ENCODE measurements at places on chromosomes 6 and 20.

- DNase-seq = no peak
Observed at GRCh38 chr6:7324520-7324919, 11.5 kb upstream of the SSR1 start.

DNA sequence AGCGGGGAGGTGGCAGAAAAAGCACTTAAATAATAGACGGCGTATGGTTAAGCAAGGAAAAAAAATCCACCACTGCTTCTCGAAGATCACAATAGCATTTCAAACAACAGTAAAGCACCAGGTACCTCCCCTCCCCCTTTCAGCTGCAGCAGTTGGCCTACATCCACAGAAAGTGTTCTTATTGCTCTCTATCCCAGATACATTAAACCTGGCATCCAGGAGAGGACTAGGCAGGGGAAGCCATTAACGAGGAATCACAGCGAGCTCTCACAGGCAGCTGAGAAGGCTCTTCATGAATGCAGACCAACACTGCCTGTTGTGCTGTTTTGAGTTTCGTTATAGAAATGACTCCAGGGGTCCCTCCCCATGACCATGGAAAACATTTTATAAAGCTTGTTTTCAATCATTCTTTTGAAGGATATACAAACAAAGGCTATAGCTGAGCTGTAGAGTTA lies 11.8 kb downstream of the FYN start:
- DNase-seq = no peak

DNA sequence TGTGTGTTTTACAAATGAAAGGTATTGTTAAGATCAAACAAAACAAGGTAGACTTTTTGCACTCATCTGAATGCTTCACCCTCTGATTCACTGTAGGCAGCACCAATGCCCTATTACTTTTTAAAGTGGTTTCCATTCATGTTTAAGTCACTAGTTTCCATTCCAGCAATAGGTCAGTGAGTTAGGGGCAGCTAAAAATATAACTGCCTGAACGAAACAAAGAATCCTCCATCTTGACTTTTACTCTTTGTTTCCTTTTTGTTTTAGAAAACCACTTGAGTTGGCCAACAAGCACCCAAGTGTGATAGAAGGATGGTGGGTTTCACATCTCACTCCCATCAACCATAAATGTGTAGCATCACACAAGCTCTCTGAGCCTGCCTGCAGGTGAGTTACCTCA lies 25.5 kb downstream of the CLIC5 start:
- DNase-seq = no peak

DNA sequence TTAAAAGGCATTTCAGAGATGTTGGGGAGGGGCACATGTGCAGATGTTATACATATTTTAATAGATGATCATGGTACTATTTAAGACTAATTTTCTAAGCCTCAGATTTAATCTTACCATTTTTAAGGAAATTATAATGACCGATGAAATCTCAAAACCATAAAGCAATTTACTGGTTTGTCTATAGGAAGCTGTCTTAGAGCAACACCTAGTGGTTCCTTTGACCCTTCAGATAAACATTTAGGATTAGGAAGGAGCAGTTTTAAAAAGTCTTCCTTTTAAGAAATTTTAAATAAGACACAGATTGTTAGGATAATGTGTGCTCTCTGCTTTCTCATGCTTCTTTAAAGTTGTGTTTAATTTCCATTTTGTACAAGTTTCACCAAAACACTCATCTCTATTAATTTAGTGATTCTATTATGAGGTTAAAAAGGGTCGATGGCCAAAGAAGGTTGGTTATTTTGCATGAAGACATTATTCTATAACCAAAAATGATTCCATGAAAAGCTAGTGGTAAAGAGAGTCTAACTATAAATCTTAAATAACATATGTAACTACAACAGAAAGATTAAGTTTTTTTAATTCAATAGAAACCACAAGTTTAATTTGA lies 376.4 kb downstream of the HACE1 start:
- peak; percentile 34 for DNase-seq

DNA sequence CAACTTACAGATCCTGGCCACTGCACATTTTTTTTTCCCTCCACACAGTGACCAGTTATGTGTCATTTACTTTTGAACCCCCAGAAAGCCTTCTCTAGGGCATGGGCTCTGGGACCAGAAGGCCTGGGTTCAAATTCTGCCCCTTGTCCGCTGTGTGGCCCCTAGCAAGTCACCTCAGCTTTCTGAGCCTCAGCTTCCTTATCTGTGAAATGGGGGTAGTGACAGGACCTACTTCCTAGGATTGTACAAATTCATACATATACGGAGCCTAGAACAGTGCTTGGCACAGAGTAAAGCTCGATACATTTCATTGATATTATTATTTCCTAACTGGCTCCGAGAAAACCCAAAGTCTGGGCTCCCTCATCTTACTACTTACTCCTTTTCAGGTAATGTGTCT lies 1.6 kb downstream of the BPI start:
- no peak for DNase-seq

GRCh38 chr6:43687079-43687436 lies 533 bp downstream of the MRPS18A start:
- no peak for DNase-seq

DNA sequence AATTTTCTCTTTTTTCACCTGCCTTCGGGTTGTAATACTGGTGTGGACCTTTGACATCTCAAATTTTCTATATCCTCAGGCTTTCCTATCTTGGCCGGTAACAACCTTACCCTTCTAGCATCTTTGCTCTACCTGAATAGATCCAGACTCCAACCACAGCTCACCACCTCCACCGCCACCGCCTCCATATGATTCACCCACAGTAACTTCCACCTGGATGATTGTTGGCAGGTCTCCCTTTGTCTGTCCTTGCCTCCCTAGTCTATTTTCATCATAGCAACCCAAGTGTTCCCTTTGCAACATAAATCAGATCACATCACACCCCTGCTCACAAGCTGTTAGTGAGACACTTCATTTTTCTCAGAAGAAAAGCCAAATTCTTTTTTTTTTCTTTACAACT lies 525.8 kb upstream of the POU3F2 start:
- DNase-seq = no peak

DNA sequence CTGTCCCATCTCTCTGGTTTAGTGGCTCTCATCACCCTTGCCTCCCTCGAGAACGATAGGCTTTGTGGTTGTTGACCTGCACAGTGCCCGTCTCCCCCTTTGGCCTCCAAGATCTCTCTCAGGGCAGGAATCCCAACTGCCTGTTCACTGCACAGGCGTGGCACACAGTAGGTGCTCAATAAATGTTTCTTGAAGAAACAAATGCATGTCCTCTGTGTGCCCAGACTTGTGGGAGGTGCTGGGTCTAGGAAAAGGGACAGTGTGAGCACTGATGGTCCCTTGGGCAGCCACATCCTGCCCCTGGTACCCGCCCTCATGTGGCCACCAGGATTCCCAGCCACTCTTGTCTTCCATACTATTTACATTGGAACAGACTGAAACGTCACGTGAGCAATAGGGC lies 2.6 kb upstream of the BPIFB6 start:
- no peak for DNase-seq

GRCh38 chr6:140380427-140381218 lies 1006.2 kb upstream of the CITED2 start:
- DNase-seq = peak; percentile 86

GRCh38 chr20:22686097-22686496 lies 101.7 kb upstream of the FOXA2 start:
- DNase-seq = peak; percentile 70

GRCh38 chr6:154478021-154478700 lies 32.3 kb downstream of the CNKSR3 start:
- DNase-seq = no peak

DNA sequence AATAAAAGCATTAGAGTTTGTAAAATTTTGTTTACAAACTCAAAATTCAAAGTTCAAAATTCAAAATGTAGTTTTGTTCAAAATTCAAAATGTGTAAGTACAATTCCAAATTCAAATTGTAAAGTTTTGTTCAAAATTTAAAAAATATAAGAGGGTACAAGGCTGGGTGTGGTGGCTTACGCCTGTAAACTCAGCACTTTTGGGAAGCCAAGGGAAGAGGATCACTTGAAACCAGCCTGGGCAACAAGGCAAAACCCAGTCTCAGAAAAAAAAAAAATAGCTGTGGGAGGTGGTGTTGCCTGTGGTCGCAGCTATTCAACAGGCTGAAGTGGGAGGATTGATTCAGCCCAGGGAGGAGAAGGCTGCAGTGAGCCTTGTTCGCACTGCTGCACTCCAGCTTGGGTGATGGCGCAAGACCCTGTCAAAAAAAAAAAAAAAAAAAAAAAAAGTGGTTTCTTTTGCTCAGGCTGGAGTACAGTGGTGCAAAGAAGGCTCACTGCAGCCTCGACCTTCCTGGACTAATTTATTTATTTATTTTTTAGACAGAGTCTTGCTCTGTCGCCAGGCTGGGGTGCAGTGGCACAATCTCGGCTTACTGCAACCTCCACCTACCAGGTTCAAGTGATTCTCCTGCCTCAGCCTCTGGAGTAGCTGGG lies 5.4 kb upstream of the ZBTB12 start:
- peak; percentile 90 for DNase-seq

DNA sequence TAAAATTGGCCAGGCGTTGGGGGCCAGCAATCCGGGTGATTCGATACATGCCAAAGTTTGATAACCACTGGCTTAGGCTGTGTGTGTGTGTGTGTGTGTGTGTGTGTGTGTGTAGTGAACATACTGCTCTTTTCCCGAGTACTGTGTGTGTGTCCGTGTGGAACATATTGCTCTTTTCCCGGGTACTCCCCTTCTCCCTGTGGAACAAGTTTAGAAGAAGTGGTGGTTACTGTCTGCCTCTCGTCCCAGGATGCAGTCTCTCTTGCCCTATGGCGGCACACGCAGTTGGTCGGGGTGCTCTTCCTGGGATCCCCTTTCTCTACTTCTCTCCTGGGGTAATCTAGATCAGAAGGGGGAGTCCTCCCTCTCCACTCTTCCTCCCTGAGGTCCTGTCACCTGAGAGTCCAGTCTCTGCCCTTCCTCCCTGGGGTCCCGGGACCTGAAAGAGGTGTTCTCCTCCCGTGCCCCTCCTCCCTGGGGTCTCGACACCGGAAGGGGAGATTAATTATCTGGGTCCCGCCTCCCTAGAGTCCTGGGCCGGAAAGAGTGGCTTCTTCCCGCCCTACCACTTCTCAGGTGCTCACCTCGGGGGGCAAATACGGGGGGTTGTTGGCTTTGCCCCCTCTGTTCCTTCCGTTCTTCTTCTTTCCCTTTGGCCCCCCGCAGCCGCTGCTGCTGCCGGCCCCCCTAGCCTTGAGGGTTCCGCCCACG lies 516 bp downstream of the GTPBP2 start:
- peak; percentile 36 for DNase-seq

GRCh38 chr6:56851074-56851473 lies 103.8 kb upstream of the BEND6 start:
- peak; percentile 75 for DNase-seq
